Left renal cortex interstitium (tissue), 4 donors: ENCODE measurements at places on chromosomes 11 and 22. TPM values are rescaled to one million over a fixed set of nuclear protein-coding genes. Genes with fewer than 3 reads are reported as not detected.

The FOLH1 gene
- polyA plus RNA-seq = 15.9 TPM

The TEX54 gene
- 0.33 TPM for polyA plus RNA-seq

The PRDM10 gene
- 8.2 TPM for polyA plus RNA-seq

The DEUP1 gene
- polyA plus RNA-seq = 0.98 TPM

The MUC6 gene
- polyA plus RNA-seq = 33.0 TPM

The OR5A2 gene
- polyA plus RNA-seq = 0.03 TPM

The GSTT2 gene
- polyA plus RNA-seq = 0.60 TPM

The NRGN gene
- polyA plus RNA-seq = 24.5 TPM

The BCO2 gene
- polyA plus RNA-seq = 6.2 TPM

The HSD17B12 gene
- polyA plus RNA-seq = 84.7 TPM

The GRM5 gene
- 0.30 TPM for polyA plus RNA-seq

The BTBD18 gene
- polyA plus RNA-seq = 0.49 TPM

The PRDM11 gene
- polyA plus RNA-seq = 19.1 TPM

The APOC3 gene
- 5.2 TPM for polyA plus RNA-seq

The MS4A5 gene
- polyA plus RNA-seq = not detected

The RBFOX2 gene
- 138 TPM for polyA plus RNA-seq

The APOA5 gene
- polyA plus RNA-seq = not detected

The PPARA gene
- polyA plus RNA-seq = 22.4 TPM

The MFNG gene
- 6.6 TPM for polyA plus RNA-seq

The CARNS1 gene
- polyA plus RNA-seq = 1.3 TPM

The PKP3 gene
- polyA plus RNA-seq = 8.4 TPM

The FREY1 gene
- polyA plus RNA-seq = 1.4 TPM
